ENCODE measurements at places on chromosomes 6 and 20. TPM values are rescaled to one million over a fixed set of nuclear protein-coding genes. Genes with fewer than 3 reads are reported as not detected.

FLRT3 gene
- not detected for total RNA-seq

BTNL2 gene
- not detected for total RNA-seq

HLA-DRB5 gene
- total RNA-seq = 196 TPM

TCF15 gene
- total RNA-seq = not detected

SOX18 gene
- total RNA-seq = not detected

PAK5 gene
- not detected for total RNA-seq

SLC17A1 gene
- not detected for total RNA-seq

MARCKS gene
- 100 TPM for total RNA-seq

TSPO2 gene
- total RNA-seq = not detected

SLC16A10 gene
- total RNA-seq = 0.02 TPM

RIN2 gene
- 0.46 TPM for total RNA-seq

CALHM5 gene
- total RNA-seq = not detected

FUCA2 gene
- total RNA-seq = 9.9 TPM

MAPK13 gene
- total RNA-seq = 22.7 TPM

MUCL3 gene
- total RNA-seq = not detected

RIPOR2 gene
- total RNA-seq = 260 TPM

SEL1L2 gene
- not detected for total RNA-seq

MEI4 gene
- total RNA-seq = not detected

KCNQ5 gene
- 10.1 TPM for total RNA-seq

CD109 gene
- 0.69 TPM for total RNA-seq

SIRPD gene
- not detected for total RNA-seq

NHLRC1 gene
- total RNA-seq = 0.88 TPM

ECT2L gene
- not detected for total RNA-seq

SLC13A3 gene
- 0.47 TPM for total RNA-seq

EGFL8 gene
- 3.4 TPM for total RNA-seq

TRIM10 gene
- not detected for total RNA-seq

COL12A1 gene
- total RNA-seq = not detected
